AG09309 (cell line): ENCODE measurements at places on chromosomes 1 and 21.

DNA sequence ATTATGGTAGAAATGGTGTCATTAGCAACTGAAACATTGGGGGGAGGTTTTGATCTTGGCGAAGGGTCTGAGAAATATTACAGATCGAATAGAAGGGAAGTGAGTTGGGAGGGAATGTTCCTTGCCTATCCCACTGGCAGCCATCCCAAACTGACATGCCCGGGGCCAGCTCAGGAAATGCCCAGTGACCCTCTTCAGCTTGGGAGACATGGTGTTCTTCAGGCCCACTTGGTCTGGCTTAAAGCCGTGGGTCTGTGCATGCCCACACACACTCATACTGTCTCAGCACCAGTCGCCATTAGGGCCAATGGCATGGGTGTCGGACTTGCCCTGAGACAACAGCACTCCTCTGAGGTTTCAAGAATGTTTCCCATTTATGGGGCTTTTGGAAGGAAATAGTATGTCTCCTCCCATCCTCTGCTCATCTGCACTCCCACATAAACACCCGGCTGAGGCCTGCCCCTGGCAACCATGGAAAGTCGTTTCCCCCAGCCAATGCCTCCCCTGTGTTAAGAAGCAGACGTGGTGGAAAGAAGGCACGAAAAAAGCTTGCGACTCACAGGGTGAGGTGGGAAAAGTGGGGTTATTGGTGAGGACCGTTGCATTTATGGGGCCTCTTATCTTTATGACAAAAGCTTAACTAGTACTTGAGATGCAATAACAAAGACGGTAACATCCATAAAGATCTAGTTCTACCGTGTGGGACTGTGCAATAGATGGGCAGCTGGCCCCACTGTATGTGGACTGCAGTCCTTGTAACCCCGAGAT, 2.0 kb downstream of the RNF186 start:
- peak; percentile 32 for DNase-seq

GRCh38 chr21:39913706-39914305, 46.6 kb downstream of the PCP4 start:
- no peak for DNase-seq

DNA sequence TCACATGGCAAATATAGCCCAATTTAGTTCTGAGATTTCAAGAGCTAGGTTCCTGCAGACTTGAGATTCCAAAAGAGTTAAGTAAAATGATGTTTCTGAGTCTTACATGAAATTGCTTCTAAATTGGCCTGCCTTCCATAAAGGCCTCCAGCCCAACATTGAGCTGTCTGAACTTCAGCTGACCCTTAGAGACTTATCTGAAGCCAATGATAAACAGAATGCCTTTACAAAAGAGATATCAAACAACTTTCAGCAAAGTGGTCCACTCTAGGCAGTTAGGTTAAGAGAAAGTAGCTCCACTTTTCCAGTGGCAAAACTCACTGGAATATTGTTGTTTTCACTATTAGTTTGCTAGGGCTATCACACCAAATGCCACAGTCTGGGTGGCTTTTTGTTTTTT, 6.3 kb upstream of the RC3H1 start:
- no peak for DNase-seq

DNA sequence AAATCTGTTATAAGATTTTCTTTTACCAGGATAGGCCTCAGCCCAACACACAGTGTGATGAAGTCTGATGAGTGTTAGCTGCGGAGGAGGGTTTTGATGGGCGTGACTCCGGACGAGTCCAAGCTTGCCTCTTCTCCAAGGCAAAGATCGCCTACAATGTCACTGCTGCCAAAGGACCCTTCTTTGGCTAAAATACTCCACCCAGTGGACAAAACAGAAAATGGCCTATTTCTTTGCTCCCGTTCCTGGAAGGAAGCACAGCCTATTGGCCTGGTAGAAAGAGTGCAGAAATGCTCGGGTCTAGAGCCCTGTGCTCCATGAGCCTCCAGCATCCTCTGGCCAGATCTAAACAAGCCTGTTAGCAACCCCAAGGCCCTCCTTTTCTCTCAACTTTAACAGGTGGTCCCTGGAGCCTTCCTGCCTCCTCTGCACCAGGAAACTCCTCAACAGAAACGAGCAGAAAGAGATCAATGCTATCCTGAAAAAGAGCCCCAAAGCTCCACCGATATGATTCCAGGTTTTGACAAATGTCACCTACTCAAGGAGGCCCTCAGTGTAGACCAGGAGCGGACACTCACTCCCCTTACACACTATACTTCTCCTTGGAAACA, 3.4 kb upstream of the CASQ2 start:
- peak; percentile 61 for DNase-seq

DNA sequence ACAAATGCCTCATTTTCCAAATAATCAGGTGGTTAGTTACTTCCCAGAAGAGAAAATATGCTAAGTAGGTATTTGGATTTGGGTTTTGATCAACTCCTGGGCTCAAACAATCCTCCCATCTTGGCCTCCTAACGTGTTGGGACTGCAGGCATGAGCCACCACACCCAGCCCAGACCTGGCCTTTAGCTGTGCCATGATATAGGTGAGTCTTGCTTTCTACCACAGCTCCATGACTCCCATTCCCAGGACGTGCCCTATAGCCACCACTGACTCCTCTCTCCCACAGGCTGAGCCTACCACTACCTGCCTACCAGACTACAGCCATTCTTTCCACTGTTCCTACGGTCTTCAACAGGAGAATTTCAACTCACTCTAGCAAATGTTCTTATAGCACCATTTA, 1.8 kb upstream of the SLC1A7 start:
- DNase-seq: no peak

- DNase-seq: no peak
These were observed 2.1 kb upstream of the EDN2 start for GRCh38 chr1:41486371-41487125.

DNA sequence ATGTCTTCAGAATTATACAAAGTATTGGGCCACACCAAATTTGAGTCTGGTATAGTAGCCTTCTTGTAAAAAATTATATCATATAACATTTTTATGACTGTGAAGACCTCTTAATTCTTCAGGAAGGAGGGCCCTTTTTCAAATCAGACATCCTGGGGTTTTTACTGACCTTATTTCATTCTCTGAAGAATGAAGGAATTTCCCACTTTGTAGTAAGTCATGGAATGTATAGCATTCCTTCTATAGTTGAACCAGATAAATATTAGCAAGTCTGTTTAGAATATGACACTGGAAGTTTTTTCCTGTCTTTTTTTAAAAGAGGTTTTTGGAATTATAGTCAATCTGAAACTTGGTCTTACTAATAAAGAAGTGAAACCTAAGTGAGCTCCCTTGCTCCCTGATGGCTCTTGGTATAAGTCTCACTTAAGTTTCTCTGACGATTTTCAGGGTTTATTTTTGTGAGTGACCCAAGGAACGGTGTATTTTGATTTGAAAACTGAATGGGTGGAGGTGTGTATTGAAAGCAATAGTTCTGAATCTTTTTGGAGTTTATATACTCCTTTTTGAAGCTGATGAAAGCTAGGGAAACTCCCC, 23.7 kb downstream of the SNX27 start:
- no peak for DNase-seq

- no peak for DNase-seq
These were observed 14.3 kb upstream of the DNAJC28 start for GRCh38 chr21:33505833-33506232.

- DNase-seq: peak; percentile 48
These were observed 559.8 kb downstream of the LMO4 start for GRCh38 chr1:87888446-87888845.

DNA sequence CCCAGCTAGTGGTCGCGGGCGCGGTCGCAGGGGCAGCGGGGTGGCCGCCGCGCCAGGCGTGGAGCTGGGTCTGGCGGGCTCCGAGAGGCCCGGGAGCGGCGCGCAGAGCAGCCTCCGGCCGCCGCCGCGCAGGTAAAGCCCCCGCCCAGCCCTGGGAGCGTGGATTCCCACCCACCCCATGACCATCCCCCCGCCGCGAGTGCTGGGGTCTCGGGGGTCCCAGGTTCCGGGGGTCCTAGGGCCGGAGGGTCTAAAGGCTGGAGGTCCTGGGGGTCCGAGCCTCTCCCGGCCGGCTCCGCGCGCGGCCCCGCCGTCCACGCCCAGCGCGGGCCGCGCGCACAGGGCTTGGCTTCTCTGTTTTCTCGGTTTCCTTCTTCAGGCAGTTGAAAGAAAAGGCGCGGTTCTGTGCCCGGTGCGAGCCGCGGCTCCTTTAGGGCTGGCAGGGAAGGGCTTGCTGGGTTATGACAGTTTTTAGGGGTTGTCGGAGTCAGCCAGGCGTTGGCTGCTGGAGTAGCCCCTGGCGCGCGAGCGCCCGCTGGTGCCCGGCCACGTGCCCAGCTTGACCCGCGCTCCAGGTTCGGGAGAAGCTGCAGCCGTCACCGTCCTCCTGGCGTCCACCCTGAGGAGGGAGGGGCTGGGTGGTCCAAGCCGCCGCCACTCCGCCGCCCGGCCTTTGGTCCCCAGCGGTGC, 359 bp downstream of the LRRC3 start:
- no peak for DNase-seq

- no peak for DNase-seq
These were observed 4.5 kb upstream of the NOS1AP start for GRCh38 chr1:162065016-162065415.

GRCh38 chr1:236568285-236568894, 35.9 kb downstream of the HEATR1 start:
- DNase-seq: peak; percentile 32

DNA sequence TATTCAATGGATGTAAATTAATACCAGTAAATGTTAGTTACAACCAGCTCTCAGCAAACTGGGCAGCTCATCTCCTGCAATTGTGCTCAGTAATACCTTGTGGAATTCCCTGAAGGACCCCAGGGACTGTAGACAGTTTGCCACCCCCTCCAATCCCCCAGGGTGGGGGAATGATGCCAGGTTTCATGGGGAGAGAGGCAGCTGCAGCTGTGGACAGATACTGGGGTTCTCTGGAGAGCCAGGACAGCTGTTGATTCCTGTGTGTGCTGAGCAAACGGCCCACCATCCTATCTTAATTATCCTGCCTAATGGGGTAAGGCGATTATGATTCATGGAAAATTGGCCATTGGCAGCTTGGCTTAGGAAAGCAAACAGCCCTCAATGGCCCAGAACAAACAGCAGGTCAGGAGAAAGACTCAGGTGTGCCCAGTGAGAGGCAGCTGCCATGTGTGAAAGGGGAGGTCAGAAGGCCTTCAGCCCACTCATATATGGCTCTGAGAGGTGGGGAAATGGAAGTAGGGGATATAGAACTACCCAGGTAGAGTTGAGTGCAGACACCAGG, 148.9 kb upstream of the CTTNBP2NL start:
- DNase-seq: no peak

DNA sequence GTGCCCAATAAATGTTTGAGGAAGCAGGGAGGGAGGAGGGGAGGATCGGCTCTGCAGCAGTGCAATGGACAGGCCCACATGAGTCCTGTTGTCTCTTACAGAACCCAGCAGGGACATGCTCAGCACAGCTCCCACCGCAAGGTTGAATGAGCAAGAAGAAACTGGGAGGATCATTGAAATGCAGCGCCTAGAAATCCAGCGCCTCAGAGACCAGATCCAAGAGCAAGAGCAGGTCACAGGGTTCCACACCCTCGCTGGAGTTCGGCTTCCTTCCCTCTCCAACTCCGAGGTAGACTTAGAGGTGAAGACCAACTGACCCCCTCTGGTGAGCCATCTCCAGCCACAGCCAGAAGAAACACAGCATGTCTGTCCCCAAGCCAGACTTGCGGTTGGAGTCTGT, 15.9 kb upstream of the TMEM125 start:
- DNase-seq: no peak

DNA sequence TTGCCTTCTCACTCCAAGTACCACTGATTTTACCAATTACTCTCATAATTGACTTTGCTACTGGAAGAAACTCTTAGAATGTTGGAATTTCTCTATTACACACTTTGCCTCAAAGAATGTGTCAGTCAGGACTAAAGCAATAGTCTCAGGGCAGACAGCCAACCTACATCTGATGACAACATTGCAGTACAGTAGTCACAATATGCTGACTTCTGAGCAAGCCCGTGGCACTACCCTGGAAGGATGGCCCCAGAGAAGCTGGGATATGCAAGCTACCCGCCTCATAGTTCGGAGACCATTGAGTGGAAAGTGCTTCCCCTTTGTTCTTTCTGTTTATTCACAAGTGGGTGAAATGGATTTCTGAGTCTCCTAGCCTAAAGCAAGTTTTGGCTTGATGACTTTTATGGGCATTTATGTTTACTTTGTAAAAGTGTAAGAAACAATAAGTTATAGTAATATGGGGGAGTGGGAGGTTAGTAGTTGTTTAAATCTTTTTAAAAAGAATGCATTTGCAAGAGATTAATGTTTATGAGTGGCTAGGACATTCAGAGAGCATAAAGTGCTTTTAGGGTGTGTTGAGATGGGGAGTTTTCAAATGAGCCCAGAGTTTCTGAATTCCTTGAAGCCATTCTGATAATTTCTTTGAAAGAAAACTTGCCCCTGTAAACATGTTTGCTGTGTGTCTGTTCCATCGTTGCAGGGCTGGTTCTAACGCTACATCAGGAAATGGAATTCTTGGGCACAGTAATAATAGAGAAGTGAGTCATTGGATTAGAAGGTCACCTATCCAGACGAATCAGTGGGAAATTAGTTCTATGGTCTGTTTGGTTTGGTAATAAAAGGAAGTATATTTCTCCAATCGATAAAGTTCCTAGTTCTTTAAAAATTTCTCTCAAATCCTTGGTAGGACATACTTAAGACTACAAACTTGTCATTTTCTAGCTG, 63.8 kb downstream of the LMO4 start:
- DNase-seq: no peak

- DNase-seq: no peak
These were observed 15.7 kb upstream of the ZBTB18 start for GRCh38 chr1:244035358-244035757.

- DNase-seq: no peak
These were observed 862.7 kb downstream of the PLA2G4A start for GRCh38 chr1:187691439-187691838.

DNA sequence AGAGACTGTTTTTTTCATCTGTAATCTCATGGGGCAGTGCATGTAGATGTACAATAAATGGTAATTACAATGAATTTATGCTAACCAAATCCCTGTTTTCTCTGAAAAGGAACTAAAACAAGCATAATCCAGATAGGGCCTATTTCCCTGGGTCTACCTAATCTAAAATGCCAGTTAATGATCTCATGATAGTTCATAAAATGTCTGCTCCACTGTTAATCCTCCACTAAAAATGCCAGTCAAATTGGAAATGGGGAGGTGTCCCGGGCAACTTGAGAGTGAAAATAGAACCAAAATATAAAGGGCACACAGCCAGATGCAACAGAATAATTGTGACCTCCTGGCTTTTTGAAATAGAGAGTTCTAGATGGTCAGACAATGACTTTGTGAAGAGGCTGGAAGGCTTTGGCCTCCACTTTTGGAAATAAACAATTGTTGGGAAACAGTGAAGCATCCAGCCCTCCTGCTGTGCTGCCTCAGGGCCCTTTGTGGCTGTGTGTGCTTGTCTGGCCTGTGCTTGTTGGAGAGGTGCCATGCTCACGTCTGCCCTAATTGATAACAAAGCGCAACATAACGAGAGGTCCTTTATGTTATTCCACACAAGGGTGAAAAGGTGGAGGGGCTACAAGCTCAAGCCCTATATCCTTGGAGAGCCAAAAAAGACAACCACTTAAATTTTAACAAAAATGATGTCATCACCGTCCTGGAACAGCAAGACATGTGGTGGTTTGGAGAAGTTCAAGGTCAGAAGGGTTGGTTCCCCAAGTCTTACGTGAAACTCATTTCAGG, 97.7 kb downstream of the ATP5PO start:
- no peak for DNase-seq

GRCh38 chr1:207282496-207283380, 38.7 kb upstream of the CD55 start:
- no peak for DNase-seq
